ENCODE measurements at places on chromosomes 2 and 18.

GRCh38 chr18:12371590-12371989, 5.4 kb downstream of the AFG3L2 start:
- no peak for DNase-seq

GRCh38 chr2:104378853-104379374, 475.0 kb upstream of the POU3F3 start:
- peak; percentile 1 for DNase-seq

- no peak for DNase-seq
Measured at GRCh38 chr2:28390746-28391563, 1.7 kb upstream of the FOSL2 start.

GRCh38 chr18:45321520-45321919, 293.8 kb upstream of the SLC14A2 start:
- no peak for DNase-seq

- no peak for DNase-seq
Measured at GRCh38 chr2:158539176-158540005, 82.6 kb downstream of the PKP4 start.

- no peak for DNase-seq
Measured at GRCh38 chr2:107556038-107556627, 270.6 kb upstream of the RGPD4 start.

DNA sequence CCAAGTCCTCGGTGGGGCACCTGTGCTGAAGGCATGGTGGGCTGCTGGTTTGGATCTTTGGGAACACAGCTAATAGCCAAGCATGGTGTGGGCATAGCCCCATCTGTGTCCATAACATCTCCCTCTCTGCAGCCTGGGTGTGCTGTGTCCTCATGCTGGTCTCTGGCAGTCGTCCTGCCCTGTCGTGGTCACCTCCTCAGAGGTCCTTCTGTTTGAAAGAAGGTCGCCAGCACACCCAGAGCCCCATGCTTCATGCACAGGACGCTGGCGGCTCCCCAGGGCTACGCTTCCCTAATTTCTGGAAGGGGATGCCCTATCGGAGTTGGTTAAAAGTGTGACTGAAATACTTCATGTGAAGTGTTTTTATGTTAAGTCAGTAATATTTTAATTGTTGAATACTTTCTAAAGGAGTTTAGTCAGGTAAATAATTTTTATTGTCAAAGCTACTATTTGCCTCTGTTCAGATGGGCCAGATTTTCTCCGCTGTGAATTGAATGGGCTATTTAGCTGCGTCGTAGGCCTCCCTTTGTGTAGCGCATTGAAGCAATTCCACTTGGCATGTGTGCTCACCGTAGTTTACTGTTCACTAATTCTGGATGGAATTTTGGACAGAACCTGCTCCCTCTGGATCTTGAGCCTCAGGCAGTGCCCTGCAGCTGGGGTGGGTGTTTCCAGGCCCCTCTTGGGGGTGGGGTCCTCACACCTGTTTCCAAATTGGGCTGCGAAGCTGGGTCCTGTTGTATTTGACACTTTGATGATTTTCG, 81.9 kb downstream of the WDSUB1 start:
- DNase-seq, result no peak

DNA sequence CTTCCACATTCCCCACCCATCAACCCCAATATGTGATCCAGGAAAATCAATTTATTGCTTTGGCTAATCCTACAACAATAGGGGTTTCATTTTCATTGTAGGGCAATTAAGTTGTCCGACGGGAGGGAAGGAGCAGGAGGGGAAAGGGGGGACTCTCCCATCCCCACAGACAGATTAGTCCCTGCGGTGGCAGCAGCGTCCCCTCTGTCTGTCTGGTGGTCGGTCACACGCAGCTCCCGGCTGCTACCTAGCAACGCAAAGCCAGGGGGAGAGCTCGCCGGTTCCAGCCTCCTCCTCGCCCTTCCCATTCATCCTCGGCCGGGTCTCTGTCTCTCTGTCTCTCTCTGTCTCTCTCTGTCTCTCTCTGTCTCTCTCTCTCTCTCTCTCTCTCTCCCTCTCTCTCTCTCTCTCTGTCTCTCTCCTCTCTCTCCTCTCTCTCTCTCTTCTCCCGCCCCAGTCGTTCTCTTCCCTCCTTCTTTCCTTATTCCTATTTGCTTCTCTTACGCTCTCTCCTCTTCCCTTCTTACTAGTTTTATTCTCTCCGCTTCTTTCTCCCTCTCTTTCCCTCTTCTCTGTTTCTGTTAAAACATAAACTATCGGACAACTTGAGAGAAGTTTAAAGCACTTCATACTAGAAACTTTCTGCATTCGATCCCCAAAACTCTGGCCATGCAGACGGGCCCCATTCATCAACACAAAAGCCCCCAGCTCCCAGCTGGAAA, 1.2 kb downstream of the LRP2 start:
- no peak for DNase-seq

GRCh38 chr2:38620282-38620977, 17.7 kb upstream of the HNRNPLL start:
- no peak for DNase-seq

DNA sequence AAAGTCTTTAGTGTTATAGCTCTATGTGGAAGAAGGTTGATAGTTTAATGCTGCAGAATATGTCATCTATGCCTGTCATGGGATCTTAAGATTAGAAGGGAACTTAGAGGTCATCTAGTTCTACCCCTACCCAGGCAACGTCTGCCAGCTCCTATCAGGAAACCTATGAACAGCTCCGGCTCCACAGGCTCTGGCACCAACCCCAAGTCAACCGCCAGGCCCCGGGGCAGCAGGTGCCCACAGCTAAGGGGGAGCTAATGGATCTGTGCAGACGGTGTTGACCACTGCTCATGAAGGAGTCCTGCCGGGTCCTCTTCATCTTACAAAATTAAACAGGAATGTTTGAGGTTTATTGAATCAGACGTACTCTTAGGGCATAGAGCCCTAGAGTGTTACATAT, 440.8 kb upstream of the KLHL29 start:
- no peak for DNase-seq

DNA sequence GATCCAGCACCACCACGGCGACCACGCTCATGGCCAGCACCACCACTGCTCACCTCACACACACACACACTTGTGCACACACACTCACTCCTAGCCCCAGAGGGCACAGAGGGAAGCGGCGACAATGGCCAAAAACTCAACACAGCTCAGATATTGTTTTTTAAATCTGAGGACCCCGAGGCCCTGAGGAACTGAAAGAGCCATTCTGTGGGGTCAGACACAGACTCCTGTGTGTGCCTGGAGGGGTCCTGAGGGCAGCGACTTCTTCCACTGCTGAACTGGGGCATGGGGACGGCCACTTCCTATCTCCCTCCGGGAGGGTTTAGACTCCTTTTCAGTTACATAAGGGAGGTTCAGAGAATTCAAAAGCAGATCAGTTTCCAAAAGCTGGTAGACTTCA, 116.6 kb upstream of the PXDN start:
- DNase-seq, result no peak

DNA sequence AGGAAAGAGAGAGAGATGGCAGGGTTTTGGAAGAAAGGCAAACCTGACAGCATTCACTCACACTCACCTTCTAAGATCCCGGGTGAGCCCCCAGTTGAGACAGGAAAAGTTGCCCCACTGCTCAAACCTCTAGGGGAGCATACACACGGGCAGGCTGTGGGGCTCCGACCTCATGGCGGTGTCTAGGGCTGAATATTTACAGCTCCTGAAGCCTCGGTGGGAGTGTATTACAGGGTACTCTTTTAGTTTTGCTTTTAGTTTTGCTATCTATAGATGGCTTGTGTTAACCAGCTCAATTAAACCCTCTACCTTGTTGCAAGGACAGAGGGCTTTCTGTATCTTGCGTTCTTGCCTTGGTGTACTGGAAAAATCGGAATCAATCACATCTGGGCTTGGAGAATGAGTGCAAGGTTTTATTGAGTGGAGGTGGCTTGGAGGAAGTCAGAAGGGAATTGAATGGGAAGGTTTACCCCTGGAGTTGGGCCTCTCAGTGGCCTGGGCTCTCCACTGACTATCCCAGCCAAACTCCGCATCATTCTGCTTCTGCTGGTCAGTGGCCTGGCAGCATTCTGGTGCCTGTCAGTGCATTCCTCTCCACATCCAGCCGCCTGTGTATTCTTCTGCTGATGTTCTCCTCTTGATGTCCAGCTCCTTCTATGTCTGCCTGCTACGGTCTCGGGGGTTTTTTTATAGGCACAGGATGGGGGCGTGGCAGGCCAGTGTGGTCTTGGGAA, 10.1 kb upstream of the IFIH1 start:
- no peak for DNase-seq

GRCh38 chr2:227188292-227188691, 23.9 kb downstream of the COL4A3 start:
- DNase-seq, result no peak

- DNase-seq, result no peak
Measured at GRCh38 chr2:174608866-174609214, 11.2 kb upstream of the WIPF1 start.

GRCh38 chr18:30288662-30289414, 753.7 kb downstream of the DSC3 start:
- DNase-seq, result no peak

DNA sequence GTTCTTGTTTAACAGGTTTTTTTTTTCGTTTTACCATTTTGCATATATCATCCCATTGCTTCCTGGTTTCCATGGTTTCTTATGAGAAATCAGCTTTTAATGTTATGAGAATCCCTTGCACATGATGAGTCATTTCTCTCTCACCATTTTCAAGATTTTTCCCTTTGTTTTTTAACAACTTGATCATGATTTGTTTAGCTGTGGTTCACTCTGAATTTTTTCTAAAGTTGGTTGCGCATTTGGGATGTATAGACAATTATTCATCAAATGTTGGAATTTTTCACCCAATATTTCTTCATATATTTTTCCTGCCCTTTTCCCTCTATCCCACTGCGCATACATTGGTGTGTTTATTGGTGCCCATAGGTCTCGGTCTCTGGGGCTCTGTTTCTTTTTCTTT, 42.4 kb upstream of the BIN1 start:
- DNase-seq, result no peak

DNA sequence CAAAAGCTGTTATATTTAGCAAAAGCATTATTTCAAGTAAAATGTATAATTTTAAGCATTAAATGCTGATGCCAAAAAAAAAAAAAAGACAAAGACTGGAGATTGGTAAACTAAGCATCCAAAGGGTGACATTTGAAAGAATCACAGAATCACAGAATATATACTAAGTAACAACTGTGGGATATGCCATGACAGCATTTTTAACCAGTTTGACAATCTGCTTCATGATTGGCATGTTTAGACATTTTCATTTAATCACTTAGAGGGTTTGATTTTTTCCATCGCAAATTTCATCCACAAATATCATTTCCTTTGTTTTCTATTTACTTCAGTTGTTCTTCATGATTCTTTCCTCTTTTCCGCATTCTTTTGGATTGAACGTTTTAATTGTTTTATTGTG, 66.9 kb upstream of the TMEM18 start:
- no peak for DNase-seq

- no peak for DNase-seq
Measured at GRCh38 chr2:112679484-112679883, 33.7 kb downstream of the SLC20A1 start.

DNA sequence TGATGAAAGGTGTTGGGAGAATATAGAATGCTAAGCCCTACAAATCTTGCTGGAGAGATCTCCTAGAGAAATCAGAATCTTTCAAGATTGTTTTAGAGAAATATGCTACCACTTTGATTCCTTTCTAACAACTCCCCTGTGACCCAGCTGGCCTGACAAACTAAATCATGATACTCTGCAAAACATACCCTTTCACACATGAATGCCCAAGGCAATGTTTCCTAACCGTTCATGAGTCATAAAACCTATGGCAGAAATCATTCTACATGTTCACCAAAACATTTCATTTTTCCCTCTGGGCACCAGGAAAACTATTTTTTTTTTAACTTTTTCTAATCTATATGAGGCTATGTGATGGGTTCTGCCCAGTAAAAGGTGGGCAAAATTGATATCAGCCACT, 77.8 kb upstream of the SETBP1 start:
- DNase-seq, result no peak

DNA sequence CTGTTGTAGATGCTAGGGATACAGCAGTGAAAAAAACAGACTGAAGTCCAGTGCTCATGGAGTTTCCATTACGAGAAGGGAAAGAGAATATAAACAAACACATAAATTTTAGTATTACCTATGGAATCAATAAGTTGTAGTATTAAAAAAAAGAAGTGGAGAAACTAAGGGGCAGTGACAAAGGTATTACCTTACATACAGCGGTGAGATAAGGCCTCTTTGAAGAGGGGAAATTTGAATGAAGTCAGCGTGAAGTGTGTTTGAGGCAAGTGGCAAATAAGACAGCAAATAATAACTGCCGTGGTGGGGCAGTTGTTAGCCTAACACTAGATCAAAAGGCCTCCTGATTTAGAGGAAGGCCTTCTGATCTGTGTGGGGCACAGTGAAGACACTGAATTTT, 57.9 kb downstream of the TLK1 start:
- DNase-seq, result no peak

GRCh38 chr2:169275696-169276444, 86.5 kb downstream of the LRP2 start:
- no peak for DNase-seq

DNA sequence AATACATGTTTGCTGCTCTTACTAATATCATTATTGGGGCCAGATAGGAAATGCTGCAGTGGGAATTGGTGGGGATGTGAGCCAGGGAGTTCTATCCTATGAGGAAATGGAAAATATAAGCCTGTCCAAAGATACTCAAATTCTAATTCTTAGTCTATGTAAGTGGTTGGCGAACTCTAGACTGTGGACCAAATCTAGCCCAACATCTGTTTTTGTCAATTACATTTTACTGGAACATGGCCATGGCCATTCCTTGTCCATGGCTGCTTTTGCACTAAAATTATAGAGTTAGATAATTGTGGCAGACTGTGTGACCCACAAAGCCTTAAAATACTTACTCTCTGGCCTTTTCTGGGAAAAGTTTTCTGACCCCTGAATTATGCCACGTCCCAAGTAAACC, 113.3 kb downstream of the MGAT5 start:
- DNase-seq, result no peak

GRCh38 chr2:148553332-148553887, 91.1 kb upstream of the EPC2 start:
- DNase-seq, result no peak

DNA sequence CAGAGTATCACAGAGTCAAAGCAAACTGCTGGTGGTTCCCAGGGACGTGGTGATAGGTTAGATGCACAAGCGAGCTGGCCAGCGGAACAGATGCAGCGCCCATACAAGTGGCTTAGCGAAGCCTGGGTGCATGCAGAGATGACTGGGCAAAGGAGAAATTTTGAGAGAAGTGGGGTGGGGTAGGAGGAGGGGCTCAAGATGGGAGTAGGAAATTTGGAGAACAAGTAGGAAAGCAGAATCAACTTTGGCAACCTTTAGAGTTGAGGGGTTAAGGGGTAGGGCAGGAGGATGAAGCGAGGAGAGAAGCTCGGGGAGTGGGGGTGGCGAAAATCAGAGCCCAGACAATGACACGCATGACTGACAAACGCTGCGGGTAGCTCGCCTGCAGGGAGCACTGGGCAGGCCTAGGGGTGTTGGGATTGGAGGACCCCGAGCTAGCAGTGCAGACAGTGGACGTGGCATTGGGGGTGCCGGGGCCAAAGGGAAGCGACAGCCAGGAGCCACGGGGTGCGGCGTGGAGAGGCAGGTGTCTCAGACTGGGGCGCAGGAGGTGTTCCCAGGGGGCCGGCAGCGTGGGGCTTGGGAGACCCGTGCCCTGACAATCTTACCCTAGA, 431 bp downstream of the FAM98A start:
- peak; percentile 31 for DNase-seq

GRCh38 chr2:46048693-46049092, 248.5 kb upstream of the EPAS1 start:
- no peak for DNase-seq

- no peak for DNase-seq
Measured at GRCh38 chr2:58483307-58483706, 242.2 kb upstream of the FANCL start.

GRCh38 chr2:159774370-159774990, 23.5 kb downstream of the CD302 start:
- DNase-seq, result no peak

Measured in stimulated activated CD4-positive, alpha-beta T cell treated with anti-CD3 and anti-CD28 coated beads, Interleukin-12 subunit alpha, Interleukin-12 subunit beta, amount 100 ng/mL, for 48 hours (primary cell).